HFFc6 (cell line): ENCODE measurements at places on chromosomes 11 and 22. TPM values are rescaled to one million over a fixed set of nuclear protein-coding genes. Genes with fewer than 3 reads are reported as not detected.

Gene DSCAML1
- not detected in 3 replicates for total RNA-seq

- peak; percentile 31 for DNase-seq
These were observed 46.8 kb downstream of the BBOX1 start for GRCh38 chr11:27087432-27087831.

DNA sequence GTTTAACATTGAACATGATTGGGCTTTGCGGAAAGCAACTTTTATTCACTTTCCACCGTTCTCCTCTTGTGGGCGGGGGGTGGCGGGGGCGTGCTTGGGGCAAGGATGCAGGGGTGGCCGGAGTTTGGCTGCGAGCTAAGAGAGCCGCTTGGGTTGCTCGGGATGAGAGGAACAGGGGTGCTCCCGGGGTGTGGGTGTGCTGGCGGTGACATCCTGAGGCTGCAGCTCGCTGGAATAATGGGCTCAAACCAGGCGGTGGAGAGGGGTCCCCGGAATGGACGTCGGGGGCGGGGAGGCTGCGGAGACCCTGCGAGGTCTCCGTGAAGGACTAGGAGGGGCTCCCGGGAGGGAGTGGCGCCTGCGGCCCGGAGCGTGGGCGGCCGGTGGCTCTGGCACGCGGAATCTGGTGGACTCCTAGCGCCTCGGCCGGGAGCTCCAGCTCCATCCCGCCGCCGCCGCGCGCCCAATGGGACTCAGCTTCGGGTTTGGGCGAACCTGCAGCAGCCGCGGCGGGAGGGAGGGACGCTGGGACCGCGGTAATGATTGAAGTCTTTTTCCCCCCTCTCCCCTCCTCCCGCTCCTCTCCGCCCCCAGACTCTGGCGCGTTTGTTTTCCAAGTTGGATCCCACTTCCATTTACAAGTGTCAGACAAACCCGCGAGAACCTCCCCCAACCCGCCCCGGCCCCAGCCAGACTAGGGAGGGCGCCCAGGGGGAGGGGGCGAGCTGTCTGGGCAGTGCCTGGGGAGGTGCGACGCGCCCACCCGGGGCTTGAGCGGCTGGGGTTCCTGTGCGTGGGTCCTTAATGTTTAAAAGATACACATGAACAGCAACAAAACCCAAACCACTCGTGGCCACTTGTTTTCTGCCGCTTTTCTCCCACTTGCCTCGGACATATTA, 2.0 kb downstream of the FAT3 start:
- no peak for DNase-seq

DNA sequence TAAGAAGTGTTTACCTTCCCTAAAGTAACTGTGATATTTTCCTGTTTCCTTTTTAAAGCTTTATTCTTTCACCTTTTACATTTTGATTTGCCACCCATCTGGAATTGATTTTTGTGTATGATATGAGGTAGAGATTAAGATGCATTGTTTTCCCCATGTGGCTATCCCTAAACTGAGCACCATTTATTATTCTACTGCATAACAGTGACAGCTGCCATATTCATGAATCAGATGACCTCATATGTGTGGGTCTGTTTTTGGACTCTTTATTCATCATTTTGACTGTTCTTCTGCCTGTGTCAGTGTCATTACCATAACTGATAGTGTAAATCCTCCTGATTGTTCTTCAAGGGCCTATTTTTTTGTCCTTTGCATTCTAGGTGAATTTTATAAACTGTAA, 50.8 kb downstream of the HIPK3 start:
- no peak for DNase-seq

Gene RFPL2
- total RNA-seq: not detected in 3 replicates

- DNase-seq: no peak
These were observed 64.6 kb upstream of the CHST1 start for GRCh38 chr11:45730014-45730413.

- peak; percentile 43 for DNase-seq
These were observed 14.4 kb upstream of the SERPINH1 start for GRCh38 chr11:75547617-75548058.

DNA sequence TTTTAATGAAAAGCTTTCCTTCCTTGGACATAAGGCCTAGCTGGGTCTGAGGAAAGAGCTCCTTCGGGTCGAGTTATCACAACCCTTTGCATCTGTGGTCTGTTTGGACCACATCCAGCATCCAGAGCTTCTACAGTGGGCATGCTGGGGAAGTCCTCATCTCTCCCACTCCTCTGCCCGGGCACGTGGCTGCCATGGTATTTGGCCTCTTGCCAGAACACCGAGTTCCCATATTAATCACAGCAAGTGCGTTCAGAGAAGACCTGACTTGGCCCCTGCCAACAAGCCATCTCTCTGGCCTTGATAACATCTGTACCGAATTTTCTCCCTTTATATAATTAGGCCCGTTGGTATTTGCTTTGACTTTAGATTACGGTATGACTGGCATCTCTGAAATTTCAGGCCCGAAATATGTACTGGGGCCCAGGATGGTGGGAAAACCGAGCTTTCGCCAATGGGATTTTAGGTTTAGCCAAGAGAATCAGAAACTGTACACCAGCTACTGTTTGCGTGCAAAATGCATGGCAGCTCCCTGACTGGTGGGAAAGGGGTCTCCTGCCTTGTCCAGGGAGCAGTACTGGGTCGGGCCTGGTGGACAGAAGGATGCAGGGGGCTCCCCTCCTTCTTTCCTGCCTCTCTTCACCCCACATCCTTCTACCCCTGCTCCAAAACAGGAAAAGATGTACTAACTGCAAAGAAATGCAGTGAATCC, 90.0 kb downstream of the MICAL2 start:
- peak; percentile 90 for DNase-seq

Gene RAC2
- 27.7 to 52.0 TPM (median 29.9 TPM) in 3 replicates for total RNA-seq

GRCh38 chr11:118659314-118659952, 20.0 kb downstream of the TREH start:
- peak; percentile 70 for DNase-seq

DNA sequence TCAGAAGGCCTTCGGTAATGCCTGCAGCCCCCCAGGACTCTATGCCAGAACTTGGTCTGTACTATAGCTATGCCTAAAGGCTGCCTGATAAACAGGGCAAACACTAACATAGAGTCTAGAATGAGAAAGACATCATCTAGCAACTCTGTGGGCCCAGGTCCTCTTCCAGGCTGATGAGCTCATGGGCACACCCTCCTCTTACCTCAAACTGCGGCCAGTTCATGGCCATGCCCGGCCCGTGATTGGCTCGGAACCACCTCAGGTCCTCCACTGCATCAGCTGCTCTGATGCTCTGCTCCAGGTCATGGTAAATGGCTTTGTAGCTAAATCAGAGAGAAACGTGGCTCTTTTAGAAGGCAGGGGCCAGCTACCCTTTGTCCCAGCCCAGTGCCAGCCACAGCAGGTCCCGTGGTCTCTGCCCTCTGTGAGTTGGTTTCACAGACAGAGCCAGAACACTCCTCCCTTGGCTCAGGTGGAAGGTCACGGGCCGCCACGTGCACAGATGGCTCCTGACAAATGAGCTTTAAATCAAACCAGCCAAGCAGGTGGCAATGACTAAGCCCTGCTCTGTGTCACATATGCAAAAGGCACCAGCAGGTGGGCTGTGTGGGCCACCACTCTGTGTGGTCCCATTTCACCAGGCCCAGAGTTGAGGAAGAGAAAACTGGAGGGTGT, 25.0 kb upstream of the ARFGAP3 start:
- no peak for DNase-seq

DNA sequence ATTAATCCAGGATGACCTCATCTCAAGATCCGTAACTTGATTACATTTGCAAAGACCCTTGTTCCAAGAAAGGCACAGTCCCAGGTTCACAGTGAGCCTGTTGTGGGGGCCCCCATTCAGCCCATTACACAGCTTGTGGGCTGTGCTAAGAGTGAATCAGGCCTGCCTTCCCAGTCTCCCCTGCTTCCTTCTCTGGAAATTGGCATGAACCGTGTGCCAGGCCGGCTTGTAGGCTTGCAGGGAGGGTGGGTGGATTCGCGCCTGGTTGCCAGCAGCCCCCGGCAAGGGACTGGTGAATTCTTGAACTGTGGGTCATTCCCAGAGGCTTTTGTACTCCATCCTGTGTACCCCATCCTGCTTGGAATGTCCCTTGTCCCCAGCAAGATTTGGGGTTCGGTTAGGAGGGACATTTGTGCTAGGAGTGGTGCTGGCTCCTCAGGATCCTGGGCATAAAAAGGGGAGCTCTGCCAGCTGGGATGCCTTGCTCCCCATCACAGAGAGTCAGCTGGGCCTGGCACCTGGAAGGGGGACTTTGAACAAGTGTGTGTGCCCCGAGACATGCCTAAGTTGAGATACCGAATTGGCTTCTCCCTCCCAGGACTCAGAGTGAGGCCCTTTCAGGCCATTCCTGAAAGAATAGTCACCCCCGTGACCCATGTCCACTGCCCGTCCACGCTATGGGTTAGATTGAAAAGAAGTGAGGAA, 818.2 kb downstream of the BRD1 start:
- DNase-seq: no peak

Gene CSTPP1
- 22.3 to 27.7 TPM (median 27.1 TPM) in 3 replicates for total RNA-seq

GRCh38 chr11:127521413-127521812, 520.8 kb upstream of the KIRREL3 start:
- peak; percentile 64 for DNase-seq
